ENCODE measurements at places on chromosomes 5 and 9.

GRCh38 chr9:125763394-125763801, 16.2 kb downstream of the PBX3 start:
- no peak for DNase-seq

DNA sequence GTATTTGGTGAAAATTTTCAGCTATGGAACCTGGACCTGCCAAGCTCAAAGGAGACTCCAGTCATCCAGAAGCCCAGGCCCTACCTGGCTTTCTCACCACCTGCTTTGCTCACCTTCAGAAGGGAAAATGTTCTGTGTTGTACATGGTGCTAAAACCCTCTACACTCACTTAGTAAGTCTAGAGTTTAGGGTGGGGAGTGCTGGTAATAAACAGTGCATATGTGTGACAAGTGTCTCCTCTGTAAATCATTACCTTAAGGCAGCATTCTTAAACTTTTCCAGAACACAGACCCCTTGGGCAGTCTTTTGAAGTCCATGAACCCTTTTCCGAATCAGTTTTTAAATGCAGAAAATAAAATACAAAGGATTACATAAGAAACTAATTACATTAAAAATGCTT, 248.8 kb upstream of the PIK3R1 start:
- no peak for DNase-seq

DNA sequence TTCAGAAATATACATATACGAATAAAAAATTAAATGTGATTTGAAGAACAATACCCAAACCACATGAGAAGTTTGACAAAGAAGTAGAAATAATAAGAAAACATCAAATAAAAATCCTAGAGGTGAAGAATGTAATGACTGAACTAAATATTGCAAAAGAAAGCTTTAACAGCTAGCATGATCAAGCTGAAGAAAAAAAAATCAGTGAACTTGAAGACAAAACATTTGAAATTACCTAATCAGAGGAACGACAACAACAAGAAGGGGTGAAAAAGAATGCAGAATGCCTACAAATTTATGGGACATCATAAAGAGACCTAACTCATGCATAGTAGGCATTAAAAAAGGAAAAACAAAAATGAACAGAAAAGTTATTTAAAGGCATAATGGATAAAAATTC, 60.5 kb upstream of the SPEF2 start:
- DNase-seq = no peak

DNA sequence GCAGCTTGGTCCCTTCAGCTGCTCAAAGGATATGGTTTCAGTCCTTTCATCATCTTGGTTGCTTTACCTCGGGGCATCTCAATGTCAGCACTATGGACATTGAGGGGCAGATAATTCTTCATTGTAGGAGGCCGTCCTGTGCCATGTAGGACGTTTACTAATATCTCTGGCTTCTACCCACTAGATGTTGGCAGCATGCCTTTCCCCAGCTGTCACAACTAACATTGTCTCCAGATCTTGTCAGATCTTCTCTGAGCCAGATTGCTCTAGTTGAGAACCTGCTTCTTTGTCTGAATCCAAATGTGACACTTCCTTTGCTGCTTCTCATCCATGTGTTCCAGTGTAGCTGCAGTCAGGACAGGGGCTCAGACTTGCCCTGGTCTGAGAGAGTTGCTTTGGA, 10.3 kb downstream of the PTPA start:
- DNase-seq = no peak

GRCh38 chr9:107739601-107740082, 250.1 kb upstream of the KLF4 start:
- DNase-seq = no peak

DNA sequence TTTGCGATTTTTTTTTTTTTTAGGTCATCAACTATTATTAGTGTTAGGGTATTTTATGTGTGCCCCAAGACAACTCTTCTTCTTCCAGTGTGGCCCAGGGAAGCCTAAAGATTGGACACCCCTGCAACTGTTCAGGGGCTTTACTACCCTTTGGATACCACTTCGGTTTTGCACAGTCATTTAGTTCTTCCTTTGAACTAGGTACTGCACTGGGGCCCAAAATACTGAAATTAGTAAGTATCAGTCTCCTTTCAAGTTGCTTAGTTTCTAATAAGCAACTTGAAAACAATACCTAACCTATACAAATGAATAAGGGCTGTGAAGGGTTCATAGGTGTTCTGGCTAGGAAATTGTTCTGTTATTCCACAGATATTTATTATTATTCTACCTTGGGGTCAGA, 45.3 kb downstream of the CWC27 start:
- no peak for DNase-seq

Data from stimulated activated CD4-positive, alpha-beta T cell treated with anti-CD3 and anti-CD28 coated beads, Interleukin-4, amount 100 ng/mL, for 1 hour (primary cell).